Stimulated activated CD4-positive, alpha-beta T cell treated with anti-CD3 and anti-CD28 coated beads, Interleukin-4, amount 100 ng/mL, for 4 hours (primary cell): ENCODE measurements at places on chromosomes 2 and 18.

DNA sequence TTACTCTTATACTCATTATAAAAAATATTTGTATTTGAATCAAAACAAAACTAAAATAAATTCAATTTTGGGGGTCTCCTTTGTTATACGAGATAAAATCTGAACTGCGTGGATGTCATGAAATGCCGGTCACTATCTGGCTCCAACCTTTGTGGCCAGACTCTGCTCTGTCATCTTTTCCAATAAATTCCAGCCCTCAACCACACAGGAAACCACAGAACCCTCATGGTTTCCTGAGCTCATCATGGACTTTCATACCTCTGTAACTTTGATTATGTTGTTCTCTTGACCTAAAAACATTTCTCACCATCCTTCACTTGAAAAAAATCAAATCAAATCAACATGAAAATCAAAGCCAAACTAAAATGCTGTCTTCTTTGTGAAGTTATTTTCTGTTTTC, 724.7 kb downstream of the METTL4 start:
- DNase-seq, result no peak

DNA sequence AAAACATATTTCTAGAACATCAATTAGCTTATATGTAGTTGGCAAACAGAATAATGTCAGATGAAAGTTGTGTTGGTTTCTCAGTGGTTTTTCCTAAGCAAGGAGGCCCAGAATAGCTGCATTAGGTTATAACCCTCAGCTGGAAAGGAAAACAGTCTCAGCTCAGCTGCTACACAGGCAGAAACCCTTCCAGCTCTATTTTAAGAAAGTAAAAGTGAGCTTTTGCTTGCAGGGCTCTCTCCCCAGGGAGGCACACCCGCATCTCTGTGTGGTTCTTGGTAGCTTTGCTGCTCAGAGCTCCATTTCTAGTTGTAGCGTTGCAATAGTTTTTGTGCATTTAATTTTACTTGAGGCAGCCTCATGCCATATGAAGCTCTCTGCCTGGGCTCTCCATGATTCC, 54.6 kb downstream of the PIKFYVE start:
- no peak for DNase-seq

- DNase-seq, result no peak
Observed at GRCh38 chr2:18749912-18750526, 160.7 kb upstream of the NT5C1B start.

GRCh38 chr18:73614812-73615211, 532.8 kb downstream of the FBXO15 start:
- DNase-seq, result no peak

- DNase-seq, result no peak
Observed at GRCh38 chr2:106997204-106997603, 111.2 kb upstream of the ST6GAL2 start.

DNA sequence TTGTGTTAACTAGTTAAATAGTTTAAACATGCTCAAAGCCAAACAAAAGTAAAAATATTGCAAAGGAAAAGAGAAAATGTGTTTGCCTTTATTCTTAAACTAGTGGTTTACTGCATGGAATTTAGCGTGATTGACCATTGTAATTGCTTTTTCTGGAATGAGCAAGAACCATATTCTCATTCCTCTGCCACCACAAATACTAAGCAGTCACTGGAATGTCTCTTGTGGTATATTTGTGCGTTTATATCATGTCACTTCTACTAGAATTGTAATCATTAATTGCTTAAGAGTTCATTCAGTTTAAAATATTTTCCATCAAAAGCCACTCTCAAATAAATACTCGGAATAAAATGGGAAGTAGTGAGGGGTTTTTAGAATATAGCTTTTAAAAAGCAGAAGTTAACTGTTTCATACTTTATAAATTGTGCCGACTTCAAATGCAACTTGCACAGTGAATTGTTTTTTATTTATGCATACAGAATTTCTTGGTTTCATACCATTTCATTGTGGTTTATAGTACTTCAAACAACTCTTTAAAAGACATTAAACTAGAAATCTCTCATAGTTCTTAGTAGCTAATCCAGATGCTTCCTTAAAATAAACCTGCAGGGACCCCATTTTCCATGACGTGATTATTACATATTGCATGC, 288.1 kb downstream of the EPHA4 start:
- no peak for DNase-seq

- DNase-seq, result no peak
Observed at GRCh38 chr18:11658989-11659388, 30.1 kb upstream of the GNAL start.

GRCh38 chr2:19991895-19992294, 2.0 kb upstream of the WDR35 start:
- DNase-seq, result no peak

- no peak for DNase-seq
Observed at GRCh38 chr18:39784541-39784940, 2170.5 kb upstream of the PIK3C3 start.

DNA sequence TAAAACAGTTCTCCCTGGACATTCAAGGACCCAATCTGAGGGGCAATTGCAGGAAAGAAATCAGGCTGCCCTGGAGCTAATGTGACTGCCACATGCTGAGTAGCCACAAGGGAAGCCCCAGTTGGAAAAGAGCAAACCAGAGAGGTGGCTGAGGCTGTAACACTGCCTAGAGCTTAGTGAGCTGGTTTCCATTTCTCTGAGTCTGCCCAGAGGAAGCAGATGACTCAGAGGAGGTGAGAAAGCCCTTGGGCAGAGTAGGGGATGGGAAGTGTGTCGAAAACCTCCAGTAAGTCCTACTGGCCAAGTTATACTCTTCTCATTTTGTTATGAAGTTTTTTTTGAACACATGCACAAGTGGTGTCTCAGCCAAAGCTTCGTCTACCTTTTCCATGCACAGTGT, 753.0 kb downstream of the CNTNAP5 start:
- DNase-seq, result no peak

- no peak for DNase-seq
Observed at GRCh38 chr2:144508172-144508851, 11.6 kb downstream of the ZEB2 start.

DNA sequence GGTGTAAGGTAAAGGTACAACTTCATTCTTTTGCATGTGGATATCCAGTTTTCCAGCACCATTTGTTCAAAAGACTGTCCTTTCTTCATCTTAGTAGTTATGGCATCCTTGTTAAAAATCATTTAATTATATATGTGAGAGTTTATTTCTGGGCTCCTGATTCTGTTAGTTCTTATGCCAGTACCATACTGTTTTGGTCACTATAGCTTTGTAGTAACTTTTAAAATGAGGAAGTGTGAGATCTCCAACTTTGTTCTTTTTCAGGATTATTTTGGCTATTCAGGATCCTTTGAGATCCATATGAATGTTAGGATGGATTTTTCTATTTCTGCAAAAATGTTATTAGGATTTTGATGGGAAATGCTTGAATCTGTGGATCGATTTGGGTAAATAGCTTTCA, 16.8 kb downstream of the ACTR3 start:
- DNase-seq, result no peak

- DNase-seq, result no peak
Observed at GRCh38 chr18:77560341-77560992, 310.8 kb downstream of the GALR1 start.

GRCh38 chr2:73749314-73749713, 12.2 kb upstream of the TPRKB start:
- DNase-seq, result no peak

- no peak for DNase-seq
Observed at GRCh38 chr2:61179701-61180639, 18.0 kb downstream of the C2orf74 start.

DNA sequence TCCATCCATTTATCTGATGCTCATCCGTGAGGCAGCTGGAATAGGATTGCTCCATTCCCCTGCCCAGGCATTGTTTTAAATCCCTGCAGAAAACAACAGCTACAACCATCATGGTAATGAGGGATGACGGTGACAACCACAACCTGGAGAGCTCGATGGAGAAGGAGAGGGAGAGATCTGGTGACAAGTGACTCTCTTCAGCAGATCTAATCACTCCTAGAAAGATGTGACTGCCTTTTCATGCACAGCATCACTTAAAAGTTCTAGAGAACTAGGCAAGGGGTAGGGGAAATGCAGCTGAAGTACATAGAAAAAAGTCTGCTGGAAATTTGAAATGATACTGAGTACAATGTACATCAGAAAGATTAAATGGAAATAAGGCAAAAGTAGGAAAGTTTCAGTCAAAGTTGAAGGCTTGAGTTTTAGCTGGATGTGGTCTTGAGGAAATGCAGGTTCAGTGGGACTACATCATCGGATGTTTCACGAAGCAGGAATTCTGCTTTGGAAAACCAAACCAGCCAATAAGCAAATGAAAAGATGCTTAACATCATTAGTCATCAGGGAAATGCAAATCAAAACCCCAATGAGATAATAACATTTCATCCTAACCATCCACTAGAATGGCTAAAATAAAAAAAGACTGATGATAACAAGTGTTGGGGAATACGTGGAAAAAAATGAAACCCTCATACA, 6.8 kb upstream of the ARHGAP25 start:
- DNase-seq, result no peak

- no peak for DNase-seq
Observed at GRCh38 chr18:5175378-5175777, 21.7 kb downstream of the AKAIN1 start.

DNA sequence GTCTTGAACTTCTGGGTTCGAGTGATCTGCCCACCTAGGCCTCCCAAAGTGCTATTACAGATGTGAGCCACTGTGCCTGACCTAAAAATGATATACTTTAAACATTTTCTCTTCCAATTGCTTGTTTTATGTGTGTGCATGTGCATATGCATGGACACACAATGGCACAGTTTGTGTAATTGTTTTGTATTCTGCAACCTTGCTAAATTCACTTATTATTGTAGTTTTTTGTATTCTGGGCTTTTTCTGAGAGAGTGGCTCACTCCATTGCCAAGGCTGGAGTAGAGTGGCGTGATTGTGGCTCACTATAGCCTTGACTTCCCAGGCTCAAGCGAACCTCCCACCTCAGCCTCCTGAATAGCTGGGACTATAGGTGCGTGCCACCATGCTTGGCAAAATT, 8.1 kb downstream of the HAT1 start:
- DNase-seq, result no peak

GRCh38 chr2:204706939-204707338, 161.7 kb downstream of the PARD3B start:
- DNase-seq, result no peak

GRCh38 chr2:88608184-88608583, 19.1 kb downstream of the EIF2AK3 start:
- no peak for DNase-seq

- no peak for DNase-seq
Observed at GRCh38 chr2:16763056-16763455, 97.4 kb upstream of the CYRIA start.

- no peak for DNase-seq
Observed at GRCh38 chr2:61980758-61981157, 75.3 kb downstream of the COMMD1 start.

DNA sequence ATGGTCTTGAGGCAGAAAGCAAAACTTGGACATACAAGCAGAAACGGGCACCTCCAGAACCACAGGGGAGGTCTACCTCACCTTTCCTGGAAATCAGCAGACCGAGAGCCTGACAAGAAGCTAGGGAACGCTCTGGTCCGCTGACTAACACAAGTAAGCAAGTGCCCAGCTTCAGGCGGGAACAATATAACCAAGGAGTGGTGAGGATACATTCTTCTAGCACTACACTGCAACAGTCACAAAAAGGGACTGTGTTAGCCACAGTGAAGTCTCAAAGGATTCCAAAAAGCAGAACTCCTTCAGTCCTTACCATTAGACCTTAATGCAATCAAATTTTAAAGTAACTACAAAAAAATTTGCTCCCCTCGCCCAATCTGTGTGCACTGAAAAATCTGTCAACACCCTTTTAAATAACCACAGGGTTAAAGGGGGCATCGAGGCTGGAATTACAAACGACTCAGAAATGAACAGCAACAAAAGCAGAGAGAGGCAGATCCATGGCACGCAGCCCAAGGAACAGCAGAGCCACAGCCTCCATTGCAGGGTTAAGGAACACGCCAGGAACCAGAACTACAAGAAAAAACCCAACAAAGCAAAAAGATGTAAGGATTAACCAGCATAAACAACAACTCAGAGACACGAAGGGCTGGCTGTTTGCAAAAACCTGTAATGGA, 7.1 kb downstream of the THAP4 start:
- no peak for DNase-seq

DNA sequence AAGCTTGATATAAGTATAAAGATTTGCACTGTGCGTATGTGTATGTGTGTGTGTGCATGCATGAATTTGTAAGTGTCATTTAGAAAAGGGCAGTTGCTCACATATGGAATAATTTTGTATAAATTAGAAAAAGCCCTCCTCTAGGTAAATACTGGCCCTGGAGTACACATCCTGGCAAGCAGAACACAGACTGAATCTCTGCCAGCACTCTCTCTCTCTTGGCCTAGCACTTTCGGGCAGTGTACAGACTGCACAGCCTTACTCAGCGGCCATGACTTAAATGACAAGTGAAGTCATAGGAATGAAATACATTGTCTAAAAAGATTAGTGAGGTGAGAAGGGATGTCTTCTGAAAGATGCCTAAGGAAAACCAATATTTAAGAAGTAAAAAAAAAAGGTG, 214.1 kb downstream of the RDH14 start:
- no peak for DNase-seq

GRCh38 chr18:63677500-63678225, 16.0 kb upstream of the SERPINB3 start:
- DNase-seq, result no peak

GRCh38 chr2:48600204-48600813, 17.3 kb upstream of the GTF2A1L start:
- DNase-seq, result no peak

DNA sequence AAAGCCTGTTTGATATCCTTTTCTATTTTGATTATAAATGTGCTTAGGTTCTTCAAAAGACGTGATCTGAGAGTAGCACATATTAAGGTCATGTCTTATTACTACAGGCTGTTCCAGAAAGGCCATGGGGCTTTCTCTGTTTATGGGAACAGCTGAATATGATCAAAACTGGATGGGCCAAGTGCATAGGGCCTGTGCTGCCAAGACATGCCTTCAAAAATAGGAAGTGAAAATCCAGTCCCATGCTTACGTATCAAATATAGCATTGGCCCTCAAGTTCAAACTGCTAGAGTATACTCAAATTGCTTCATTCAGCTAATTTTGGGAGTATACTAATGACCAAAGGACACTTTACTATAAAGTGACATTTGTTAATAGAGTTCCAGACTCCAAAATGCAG, 24.1 kb downstream of the SLC25A52 start:
- no peak for DNase-seq

DNA sequence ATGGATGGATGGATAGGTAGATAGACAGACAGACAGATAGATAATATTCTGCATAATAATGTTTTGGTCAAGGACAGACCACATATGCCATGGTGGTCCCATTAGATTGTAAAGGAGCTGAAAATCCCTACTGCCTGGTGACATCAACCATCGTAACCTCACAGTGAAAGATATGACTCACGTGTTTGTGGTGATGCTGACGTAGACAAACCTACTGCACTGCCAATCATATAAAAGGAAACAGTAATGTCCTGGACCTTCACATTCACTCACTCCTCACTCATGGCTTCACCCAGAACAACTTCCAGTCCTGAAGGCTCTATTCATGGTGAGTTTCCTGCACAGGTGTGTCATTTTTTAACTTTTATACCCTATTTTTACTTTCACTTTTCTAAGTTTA, 202.9 kb upstream of the TPO start:
- DNase-seq, result no peak
